ENCODE measurements at places on chromosomes 6 and 20.

DNA sequence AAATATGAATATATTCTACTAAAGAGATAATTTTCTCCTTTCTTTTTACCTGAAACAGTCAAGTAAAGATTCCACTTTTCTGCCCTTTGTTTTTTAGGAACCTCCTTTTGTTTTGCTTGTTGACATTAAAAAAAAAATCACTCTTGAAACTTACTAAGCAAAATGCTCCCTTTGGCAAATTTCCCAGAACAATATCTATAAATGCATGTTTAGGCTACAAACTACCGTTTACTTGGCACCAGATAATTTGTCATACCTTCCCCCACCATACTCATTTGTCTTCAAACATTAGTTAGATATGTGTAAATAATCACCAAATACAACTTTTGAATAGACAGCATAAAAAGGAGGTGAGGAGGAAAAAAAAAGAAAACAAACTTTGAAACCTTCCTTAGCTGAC is 604.7 kb downstream of the RFPL4B start:
- DNase-seq = no peak

DNA sequence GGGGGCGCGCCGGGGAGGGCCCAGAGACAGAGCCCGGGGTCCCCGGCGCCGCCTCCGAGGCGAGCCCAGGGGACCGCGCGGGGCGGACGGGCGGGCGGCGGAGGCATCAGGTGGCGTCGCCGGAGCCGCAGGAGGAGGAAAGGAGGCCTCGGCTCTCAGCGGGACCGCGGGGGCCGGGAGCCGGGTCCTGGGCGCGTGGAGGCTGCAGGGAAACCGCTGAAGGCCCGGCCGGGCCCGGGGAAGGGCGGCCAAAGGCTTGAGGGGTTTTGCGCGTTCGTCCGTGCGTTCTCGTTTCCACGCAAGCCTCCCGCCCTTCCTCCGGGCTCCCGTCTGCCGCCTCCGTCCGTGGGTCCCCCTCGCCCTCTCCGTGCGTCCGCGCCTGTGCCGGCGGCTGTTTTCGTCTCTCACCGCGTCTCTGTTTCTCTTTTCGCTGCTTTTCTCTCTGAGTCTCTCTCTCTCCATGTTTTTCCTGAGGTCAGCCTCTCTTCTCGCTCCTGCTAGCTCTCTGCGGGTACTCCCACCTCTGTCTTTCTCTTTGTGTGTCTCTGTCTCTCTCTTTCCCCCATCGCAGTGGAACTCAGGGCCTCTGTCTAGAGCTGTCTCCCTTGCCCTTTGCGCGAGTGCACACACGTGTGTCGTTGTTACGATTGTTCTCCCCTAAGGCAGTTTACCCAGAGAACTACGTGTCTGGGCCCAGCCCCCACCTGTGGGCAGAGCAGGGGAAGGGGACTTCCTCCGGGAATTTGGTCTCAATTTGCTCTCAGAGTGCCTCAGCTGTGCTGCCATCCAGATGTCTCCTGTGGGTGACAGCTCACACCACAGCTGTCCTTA is 2.1 kb downstream of the IRF4 start:
- DNase-seq = no peak

DNA sequence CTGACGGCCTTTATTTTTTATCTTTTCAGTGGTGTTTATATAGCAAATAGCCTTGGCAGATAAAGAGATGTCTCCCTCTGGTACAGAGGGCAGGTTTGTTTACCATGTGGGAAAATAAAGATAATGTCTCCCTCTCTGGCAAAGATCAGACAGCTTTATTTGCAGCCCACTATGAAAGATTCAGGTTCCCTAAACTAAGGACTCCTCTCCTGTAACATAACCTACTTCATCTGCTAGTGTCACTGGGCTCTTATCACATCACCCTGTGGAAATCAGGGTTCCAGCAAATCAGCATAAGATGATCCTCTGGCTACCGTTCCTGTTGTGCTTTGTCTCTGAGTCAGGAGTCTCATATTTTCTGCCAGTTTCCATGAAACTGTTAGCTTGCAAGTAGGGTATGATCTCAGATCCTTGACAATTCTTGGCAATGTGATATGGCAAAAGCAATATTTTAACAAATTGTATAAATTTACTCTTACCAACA is 3.1 kb downstream of the FBXL4 start:
- no peak for DNase-seq

DNA sequence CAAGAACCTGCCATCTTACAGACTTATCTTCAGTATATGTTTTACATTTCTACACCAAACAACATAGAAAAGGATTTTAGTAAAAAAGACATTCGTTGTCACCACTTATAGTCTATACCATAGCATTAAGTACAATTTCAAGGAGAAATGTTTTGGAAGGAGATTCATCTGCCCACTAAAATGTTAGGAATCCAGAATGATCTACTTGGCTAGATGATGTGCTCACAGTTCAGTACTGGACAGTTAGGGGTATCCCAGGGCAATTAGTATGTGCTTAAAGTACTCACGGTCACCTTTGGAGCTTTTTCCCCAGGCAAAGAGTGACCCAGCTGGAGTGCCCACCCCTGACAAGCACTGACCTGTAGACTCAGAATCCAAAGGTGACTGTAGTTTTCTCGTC is 222.9 kb downstream of the SLC24A3 start:
- no peak for DNase-seq

- DNase-seq = no peak
Observed at GRCh38 chr6:18216411-18216810, 47.9 kb downstream of the DEK start.

GRCh38 chr6:16767765-16768476 is 6.7 kb upstream of the ATXN1 start:
- no peak for DNase-seq

GRCh38 chr20:4766631-4767030 is 44.9 kb downstream of the PRND start:
- no peak for DNase-seq

GRCh38 chr6:52590152-52590891 is 13.5 kb upstream of the TRAM2 start:
- DNase-seq = no peak

DNA sequence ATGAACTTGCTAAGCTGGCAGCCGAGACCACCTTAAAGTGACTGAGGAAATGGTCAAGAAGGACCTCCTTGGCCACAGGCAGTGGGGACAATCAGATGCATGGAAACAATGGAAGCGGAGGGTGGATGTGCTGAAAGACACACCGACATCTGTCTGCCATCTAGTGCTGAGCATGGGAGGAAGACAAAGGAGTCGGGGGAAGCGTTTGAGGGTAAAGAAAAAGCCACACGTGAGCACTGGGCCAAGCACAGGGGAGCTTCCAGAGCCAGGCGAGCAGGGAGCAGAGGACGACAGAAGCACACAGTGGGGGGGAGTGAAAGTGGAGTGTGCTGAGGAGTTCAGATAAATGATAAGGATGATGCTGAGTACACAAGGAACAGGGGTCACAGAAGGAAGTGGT is 367.8 kb downstream of the ZFAND3 start:
- no peak for DNase-seq

DNA sequence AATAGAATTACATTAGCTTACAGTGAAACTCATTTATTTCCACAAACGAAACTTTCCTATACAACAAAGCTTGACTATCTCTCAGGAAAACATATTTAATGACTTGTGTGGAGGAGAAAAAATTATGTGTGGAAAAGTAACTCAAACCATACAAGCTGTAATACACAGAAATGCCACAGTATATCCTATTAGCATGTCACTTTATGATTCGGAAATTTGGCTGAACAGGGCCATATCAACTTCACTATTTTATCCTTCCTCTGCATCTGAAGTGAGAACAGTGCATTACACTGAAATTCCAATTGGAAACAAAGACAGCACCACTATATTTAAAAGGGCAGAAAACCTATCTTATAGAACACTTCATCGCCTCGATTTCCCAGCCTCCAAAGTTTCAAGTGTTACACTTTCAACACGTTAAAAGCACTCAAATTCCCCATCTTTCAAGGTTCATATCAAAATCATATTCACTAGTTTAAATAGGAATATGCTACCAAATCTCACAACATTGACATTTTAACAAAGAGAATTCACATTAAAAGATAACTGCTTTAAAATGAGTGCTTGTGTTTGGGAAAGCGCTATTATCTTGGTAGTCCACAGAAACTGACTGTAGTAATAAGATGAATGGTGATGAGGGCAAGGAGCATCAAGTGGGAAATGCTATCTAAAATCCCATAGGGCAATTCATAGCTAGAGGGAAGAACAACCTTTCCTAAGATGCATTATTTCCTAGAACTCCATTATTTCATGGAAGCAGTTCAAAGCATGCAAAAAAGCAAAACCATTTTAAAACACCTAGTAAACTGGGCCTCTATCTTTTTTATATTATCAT is 1.8 kb downstream of the REV3L start:
- no peak for DNase-seq

GRCh38 chr20:24337069-24337468 is 132.4 kb upstream of the SYNDIG1 start:
- no peak for DNase-seq

GRCh38 chr6:138227316-138227781 is 9.1 kb upstream of the PBOV1 start:
- no peak for DNase-seq

DNA sequence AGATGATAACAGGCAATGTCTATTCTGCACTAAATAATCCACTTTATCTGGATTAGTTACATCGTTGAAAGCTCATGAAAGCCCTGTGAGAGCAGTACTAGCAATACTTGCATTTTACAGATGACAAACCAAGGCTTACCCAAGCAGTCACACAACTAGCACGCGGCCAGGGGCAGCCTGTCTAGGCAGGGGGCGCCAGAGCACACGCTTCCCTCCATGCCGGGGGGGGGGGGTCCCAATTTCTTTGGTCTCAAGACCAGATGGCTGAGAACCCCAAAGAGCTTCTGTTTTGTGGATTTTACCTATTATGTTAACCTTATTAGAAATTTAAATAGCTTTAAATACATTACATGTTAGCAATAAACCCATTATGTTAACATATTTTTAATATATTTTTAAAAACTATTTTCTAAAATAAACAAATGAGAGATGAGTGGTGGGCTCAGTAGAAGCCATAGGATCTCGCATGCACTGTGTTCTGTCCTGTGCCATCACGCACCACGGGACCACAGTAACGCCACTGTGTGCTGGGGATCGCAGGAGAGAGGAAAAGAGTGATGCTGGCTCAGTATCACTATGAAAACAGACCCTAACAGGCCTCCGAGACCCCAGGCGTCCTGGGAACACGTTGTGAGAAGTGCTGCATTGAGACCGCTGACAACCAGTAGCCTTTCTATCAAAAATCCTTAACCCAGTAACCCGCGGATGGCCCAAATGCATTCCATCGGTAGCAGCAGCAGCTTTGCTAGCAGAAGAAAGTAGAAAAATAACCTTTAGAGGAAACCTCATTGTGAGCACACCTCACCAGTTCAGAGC is 5.3 kb upstream of the PRR18 start:
- DNase-seq = no peak

DNA sequence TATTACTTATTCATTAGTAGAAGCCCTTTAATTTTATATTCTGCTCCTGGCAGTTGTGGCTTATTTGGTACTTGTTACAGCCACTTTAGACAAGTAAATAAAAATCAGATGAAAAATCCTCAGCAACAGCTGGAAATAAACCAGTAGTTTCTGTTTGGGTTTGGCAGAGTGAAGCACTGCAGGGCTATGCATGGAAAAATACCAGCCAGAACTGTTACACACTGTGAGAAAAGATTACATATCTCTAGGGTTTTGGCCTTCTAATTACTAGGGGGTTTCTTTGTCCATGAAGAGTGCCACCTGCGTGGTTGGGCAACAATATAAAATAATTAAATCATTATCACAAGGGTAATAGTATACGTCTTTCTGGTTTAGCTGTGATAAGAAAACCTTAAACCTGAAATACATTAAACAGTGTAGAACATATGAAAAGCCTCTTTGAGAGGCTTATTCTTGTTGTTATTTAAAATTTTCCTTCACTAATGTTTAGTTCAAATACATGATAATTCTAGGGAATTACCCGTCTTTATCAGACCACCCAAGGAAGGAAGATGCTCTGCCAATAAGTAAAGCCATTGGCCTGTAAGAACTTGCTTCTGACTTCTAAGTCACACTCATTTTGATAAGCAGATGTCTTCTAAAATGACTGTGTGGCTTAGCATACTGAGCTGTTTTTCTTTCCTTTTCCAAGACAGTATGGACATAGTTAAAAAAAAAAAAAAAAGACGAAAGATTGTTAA is 320.0 kb upstream of the FLRT3 start:
- DNase-seq = no peak

DNA sequence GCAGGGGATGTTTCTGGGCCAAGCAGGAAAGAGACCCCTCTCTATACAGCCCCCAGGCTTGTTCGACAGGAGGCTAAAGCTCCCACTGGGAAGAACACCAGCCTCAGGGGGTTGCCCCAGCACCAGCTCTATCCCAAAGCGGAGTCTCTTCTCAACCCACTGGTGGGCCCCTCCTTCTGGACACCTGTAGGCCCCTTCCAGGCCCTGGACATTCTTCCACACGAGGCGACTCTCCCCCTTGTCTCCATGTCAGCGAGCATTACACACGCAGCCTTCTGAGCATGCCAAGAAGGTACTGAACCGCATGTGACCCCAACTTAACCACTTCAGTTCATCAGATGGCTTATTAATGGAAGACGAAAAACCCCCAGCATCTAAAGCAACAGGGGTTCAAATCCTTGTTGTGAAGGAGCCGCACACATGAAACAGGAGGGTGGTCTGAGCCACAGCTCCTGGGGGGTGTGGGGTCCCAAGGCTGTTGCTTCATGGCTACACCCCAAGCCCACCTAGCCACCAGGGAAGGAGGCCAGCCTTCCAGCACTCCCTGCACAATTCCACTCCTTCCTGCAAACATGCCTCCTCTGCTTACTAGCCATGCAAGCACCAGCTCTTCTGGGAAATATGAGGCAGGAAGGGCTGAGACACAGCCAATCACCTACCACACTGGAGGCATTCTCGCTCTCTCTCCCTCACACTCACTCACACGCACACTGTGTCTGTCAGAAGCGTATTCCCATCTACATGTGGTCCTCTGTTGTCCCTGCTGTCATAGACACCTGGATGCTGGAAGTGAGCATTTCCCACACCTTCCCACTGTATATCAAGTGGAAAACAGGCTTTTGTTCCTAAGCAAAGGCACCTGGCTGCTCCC is 104.5 kb downstream of the NOL4L start:
- no peak for DNase-seq

GRCh38 chr20:31829731-31830130 is 10.6 kb downstream of the MYLK2 start:
- DNase-seq = no peak

GRCh38 chr6:131208787-131209186 is 73.5 kb downstream of the AKAP7 start:
- no peak for DNase-seq

DNA sequence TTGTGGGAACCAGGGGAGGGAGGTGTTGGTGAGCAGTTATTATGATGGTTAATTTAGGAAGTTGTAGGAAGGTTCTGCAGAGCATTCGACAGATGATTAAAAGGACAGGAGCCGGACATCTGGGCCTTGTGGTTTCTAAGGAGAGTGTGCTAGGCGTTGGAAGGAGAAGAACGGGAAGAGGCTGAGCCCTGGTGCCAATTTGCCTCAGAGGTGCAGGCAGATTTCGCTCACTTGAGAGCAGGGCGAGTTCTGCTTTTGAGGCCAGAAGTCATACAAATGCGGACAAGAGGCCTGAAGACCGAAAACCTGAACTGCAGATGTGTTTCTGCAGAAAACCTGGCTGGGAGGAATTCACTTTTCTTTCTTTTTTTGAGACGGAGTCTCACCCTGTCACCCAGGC is 30.5 kb upstream of the RPS6KA2 start:
- DNase-seq = no peak

GRCh38 chr6:80449726-80450125 is 343.3 kb downstream of the BCKDHB start:
- no peak for DNase-seq

- DNase-seq = no peak
Observed at GRCh38 chr20:9989066-9989724, 45.6 kb upstream of the ANKEF1 start.

- DNase-seq = no peak
Observed at GRCh38 chr6:154960854-154961530, 34.1 kb upstream of the TIAM2 start.

All from brain pericyte (primary cell).